ENCODE measurements at places on chromosomes 1 and 21.

- no peak for DNase-seq
Measured at GRCh38 chr1:205345761-205346160, 11.0 kb downstream of the KLHDC8A start.

GRCh38 chr1:244957525-244957924, 93.2 kb upstream of the HNRNPU start:
- no peak for DNase-seq

DNA sequence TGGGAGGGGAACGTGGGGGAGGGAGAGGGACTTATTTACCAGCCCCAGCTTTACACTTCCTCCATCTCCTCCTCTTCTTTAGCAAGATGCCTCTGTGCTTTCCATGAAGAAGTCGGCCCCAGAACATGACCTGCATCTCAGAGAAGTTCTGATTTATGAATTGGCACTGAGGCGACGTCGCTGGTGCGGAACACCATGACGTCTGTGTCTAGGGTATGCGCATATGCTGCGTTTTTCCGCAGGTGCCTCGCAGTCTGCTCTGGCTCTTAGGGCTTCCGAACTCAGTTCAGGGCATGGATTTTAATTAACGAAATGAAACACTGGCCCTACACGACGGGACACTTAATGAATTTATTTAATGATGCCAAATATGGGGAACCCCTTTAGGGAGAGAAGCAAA, 510.3 kb downstream of the SMYD3 start:
- DNase-seq, result no peak

GRCh38 chr1:204513117-204513716, 3.0 kb upstream of the MDM4 start:
- DNase-seq, result no peak

- no peak for DNase-seq
Measured at GRCh38 chr1:25445993-25446538, 15.4 kb downstream of the MACO1 start.

- no peak for DNase-seq
Measured at GRCh38 chr1:184486761-184487445, 100.1 kb downstream of the C1orf21 start.
